ENCODE measurements at places on chromosomes 7 and 10.
A peak's percentile ranks its signal among the peaks of the same experiment; 100 is the strongest.

DNA sequence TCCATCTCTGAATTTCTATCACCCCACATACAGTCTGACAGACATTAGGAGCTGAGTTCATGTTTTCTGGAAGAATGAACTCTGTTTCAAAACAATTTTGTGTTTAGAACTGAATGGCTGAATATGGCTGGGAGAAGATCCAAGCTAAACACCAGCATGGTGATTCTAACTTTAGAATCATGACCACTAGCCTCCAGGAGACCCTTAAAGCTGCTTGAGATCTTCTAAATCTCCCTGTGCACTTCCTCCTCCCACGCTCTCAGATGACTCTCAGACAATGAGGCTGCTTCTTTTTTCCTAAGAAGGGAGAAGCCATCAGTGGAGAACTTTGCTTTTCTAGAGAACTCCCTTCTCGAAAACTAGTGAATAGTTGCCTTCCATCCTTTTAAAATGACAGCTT, 711.2 kb downstream of the GRID1 start:
- peak; percentile 18 for DNase-seq

- no peak for DNase-seq
These were observed 62.6 kb downstream of the IKZF1 start for GRCh38 chr7:50367100-50367499.

DNA sequence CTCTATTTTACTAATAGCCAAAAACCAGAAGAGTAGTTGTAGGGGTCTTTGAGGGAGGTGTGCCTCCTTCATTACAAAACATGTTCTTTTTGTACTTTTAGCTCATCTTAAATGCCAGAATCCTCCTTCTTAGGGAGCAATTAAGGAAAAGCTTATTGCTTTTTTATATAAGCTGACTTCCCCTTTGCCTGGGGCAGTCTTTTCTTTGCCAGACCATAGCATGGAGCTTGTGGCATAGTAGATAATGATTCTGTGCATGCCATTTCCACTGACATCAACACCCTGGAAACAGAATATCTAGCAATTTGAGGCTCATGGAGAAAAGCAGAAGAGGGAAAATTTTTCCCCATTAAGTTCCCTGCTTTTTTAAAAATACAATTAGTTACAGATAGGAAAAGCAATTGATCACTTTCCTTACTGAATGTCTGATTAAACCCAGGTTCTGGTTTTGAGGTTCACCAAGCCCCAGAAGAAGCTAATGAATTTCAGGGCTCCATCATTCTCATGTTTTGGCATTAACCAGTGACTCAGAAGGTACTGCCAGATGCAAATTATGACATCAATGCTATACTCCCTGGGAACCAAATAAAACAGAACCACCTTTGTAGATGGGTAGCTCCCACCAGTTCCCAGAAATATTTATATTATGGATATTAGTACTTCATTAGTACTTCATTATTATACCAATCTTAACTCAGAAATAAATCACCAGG, 410.6 kb downstream of the KCNMA1 start:
- DNase-seq = no peak

- no peak for DNase-seq
These were observed 57.8 kb downstream of the SYPL1 start for GRCh38 chr7:106054156-106054910.

DNA sequence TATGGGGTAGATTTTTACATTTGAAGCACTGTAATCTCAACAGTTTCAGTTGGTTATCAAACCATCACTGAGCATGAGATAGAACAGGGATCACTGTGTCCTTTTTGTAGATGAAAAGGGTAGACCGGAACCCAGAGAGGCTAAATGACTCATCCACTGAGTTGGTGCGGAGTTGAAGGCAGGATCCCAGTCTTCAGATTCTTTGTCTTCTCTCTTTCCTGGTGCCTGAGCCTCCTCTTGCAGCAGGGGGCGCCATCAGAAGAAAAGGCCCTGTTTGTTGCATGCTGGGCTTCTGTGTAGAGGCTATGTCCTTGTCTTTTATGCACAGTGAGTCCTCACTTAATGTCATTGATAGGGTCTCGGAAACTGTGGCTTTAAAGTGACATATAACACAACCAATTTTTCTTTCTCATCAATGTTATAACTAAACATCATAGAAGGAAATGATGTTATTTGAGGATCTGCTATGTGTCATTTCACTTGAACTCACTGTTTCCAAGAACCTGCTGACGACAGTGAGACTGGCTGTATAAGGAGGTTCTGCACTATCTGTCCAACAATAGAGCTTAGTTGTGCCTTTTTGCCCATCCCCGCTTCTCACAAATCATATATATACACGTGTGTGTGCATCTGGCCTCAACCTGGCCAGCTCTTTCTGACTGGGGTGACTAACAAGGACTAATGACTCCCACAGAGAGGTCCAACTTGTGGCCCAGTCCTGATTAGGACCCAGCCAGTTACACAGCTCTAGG, 14.3 kb downstream of the ZNF282 start:
- no peak for DNase-seq

- DNase-seq = no peak
These were observed 3.7 kb downstream of the LAMTOR4 start for GRCh38 chr7:100152404-100152803.

GRCh38 chr7:97731736-97732564, at the start of gene TAC1:
Gene TAC1 (plus strand): TSS chr7:97732086. CDS start chr7:97732613, 527 bp downstream.
- no peak for DNase-seq

GRCh38 chr10:75375838-75376237, 25.7 kb downstream of the ZNF503 start:
- DNase-seq = no peak

GRCh38 chr10:78963074-78964034, 105.4 kb upstream of the ZMIZ1 start:
- DNase-seq = no peak

- peak; percentile 37 for DNase-seq
These were observed 156.3 kb downstream of the LCOR start for GRCh38 chr10:96988426-96988825.

DNA sequence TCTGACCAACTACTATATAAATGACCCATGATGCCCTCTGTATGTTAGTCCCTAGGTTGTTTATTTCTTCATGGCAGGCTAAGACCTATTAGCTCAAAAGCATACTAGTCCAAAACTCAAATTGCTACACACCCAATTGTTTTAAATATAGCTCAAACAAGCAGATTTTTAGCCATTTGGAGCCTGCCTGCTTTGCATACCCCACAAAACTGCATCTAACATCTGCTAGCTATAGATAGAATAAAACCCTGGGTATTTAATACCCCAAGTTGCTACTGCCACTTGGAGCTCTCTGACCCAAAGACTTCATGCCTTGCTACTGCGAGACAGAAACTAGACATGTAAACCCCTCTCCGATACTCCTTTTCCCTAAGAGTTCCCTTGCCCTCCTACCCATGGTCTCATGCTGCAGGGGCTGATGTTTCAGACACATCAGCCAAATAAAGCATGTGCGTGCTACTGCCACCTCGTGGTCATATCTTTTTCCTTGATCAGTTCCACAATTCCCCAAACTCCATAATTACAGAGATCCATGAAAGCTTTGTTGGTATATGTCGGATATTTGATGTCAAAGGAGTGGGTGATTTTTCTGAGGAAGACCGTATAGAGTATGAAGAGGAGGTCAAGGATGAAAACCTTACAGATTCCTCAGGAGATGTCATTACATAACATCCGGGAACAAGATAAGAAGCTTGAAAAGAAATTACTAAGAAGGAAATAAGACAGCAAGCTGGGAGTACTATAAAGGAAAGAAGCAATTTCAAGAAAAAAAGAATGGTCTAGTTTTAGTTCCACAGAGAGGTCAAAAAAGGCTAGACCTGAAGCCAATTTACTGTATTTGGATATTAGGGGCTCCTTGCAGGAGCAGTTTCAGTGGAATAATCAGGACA, 386.6 kb downstream of the SH2D4B start:
- DNase-seq = no peak

DNA sequence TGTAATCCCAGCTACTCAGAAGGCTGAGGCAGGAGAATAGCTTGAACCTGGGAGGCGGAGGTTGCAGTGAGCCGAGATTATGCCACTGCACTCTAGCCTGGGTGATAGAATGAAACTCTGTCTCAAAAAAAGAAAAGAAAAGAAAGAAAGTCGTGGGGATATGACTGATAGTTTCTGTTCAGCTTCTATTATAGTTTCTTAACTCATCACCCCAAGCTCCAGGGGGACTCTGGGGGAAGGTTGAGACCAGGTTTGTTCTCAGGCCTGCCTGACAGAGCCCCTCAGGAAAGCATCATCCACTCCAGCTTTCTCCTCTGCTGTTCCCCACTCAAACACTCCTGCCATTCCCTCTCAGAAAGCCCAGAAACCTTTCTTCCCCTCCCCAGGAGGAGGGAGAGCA, 542.4 kb upstream of the GALNT17 start:
- DNase-seq = no peak

- DNase-seq = no peak
These were observed 955.6 kb downstream of the GATA3 start for GRCh38 chr10:9010093-9010492.

DNA sequence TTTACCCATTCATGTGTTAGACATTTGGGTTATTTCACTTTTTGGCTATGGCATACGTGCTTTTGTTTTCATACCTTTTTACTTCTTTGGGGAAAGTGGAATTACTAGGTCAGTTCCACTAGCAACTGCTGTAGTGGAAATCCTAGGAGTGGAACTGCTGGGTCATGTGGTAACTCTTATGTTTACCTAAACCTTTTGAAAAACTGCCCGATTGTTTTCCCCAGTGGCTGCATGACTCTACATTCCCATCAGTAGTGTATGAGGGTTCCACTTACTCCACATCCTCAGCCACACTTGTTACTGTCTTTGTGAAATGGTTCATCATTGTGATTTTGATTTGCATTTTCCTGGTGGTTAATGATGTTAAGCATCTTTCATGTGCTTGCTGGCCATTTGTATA, 82.3 kb downstream of the TAX1BP1 start:
- DNase-seq = no peak

DNA sequence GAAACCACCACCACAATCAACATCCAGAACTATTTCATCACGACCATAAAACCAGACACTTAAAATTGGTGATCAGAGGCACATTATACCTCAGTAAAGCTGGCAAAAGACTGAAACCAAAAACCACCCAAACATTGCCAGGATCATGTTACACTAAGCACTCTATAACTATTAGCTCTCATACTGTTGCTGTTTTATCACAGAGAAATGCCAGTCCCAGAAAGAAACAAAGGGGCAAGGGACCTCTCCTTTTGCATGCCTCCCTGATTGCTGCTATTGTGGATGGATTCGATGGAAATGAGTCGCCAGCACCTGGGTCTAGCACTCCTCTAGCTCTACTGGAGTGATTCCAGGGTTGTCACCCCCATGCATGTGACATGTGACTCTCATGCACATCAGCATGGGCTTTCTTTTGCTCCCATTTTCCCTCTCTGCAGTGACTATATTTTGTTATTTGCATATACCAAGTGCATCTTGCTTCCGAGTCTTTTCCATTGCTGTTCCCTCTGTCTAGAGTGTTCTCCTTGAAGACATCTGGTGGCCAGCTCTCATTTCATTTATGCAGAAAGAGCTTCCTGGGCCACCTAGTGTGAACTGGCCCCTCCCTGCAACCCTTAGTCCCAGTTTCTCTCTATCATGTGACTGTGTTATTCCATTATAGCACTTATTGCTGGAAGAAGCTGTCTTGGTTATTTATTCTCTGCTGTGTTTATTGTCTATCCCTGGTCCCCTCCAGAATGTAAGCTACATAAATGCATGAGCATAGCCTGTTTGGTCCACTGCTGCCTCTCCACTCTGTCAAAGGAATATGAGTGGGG, 300.6 kb downstream of the PLXNA4 start:
- no peak for DNase-seq

GRCh38 chr10:112229096-112229495, 45.5 kb upstream of the GPAM start:
- no peak for DNase-seq

DNA sequence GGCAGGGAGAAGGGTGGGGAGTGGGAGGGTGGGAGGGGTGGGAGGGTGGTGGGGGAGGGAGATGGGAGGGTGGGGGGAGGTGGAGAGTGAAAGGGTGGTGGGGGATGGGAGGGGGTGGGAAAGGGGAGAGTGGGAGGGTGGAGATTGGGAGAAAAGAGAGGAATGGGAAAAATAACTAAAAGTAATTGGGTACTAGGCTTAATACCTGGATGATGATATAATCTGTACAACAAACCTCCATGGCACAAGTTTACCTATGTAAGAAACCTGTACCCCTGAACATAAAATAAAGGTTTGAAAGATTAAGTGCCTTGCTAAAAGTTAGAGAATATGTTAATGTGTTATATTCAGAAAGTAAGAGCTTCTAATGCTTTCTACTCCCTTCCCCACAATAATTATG, 564.9 kb downstream of the CNTNAP2 start:
- no peak for DNase-seq

- no peak for DNase-seq
These were observed 4.2 kb downstream of the GLRX3 start for GRCh38 chr10:130140425-130140824.

DNA sequence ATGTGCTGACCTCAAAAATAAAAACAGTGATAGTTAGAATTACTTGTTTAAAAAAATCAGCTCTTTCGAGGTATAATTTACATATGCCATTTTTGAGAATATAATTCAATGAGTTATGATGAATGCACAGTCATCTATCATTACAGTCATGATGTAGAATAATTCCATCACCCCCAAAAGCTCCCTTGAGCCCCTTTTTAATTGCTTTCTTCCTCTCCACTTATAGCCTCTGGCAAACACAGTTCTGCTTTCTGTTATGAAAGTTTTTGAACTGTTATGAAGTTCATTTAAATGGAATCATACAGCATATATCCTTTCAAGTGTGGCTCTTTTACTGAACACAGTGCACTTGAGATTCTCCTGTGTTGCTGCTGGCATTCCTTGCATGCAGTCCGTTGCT, 41.4 kb downstream of the PRTFDC1 start:
- DNase-seq = no peak

DNA sequence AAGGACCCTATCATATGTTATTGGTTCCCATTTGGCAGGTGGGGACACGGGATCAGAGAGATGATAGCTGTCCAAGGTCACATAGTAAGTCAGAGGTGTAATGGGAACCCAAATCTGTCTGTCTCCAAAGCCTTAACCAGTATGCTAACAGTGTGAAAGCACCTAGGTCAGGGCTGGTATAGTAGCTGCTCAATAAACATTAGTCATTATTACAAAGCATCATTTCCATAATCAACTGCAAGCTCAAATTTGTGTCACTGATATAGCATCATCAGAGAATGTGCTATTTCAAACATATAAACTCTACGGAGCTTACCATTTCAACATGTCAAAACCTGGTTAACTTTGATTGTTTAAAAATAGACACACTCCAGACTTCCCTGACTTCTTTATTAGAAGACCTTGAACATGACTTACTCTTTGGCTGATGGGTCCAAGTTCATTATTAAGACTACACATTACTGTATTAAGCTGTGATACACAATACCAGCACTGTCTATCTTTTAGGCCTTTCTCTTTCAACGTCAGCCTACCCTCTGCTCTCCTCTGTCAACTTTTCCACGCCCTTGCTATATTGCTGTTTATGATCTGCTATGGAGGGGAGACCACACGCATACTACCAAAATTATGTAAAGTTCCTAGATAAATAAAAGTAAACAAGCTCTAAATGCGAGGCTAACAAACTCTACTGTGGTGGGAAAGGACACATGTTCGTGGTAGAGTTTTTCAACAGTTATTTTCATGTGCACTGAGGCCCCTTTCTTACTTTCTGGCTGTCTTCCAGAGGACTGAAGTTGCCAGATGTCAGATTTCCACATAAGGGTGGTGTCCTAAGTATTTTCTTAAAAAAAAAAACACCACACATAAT, 33.6 kb downstream of the DNMBP start:
- no peak for DNase-seq

GRCh38 chr10:24255881-24256311, 47.0 kb downstream of the KIAA1217 start:
- DNase-seq = no peak

Data from left renal pelvis (tissue), 4 donors.